IMR-90 (cell line): ENCODE measurements at places on chromosomes 2 and 18.

DNA sequence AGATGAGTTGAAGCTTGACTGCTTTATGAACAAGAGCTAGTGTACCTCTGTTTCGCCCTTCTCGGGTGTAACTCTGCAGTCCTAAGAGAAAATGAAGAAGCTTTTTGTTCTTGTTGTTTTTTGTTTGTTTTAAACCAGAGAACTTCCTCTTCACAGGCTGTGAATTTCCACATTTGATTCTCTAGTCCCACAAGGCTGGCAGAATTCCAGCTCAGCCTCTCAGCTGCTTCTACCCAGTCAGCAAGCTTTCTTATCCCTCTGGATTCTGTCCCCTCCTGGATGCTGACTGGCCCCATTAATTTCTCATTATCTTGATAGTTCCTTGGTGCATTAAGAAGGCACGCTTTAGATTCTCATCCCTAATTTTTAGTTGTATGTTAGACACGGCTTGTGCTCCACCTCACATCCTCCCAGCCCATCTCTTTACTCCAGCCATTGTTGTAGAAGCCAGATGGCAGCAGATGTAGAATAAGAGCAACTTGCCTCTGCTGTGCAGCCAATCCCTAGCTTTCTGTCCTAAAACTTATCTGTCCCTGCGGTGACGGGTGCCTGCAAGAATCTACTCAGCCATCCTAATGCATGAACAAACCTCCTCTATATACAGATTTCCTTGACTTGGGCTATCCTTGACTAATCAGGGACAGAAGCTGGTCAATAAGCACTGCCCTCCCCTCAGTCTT, 12.3 kb upstream of the RESP18 start:
- DNase-seq: peak; percentile 12

DNA sequence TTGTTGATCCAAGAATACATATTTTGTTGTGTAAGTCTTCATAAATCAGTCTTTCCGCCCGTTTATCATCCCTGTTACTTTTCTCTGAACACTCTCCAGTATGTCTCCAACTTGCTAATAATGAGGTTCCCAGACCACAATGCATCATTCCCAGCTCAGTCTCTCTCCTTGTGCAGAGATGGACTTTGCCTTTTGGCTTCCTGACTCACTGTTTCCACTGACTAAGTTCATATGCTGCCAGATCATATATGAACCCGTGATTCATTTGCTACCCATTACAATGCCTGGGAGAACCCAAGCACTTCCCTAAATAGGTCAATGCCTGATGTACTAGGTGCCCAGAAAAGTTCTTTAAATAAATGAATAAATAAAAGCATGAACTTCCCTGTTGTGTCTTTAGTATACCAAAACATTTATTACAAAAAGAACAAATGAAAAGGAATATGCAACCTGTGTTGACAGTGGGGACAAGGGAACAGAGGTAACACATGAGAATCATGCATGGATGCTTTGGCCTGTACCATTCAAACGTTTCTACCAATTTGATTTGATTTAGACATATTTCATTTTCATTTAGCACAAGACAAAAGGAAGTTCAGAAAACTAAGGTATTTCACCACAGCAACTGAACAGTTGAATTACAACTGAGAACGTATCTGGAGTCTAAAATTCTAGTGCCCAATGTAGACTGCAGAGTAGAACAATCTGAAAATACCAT, 215.4 kb upstream of the HNRNPA3 start:
- peak; percentile 72 for DNase-seq

DNA sequence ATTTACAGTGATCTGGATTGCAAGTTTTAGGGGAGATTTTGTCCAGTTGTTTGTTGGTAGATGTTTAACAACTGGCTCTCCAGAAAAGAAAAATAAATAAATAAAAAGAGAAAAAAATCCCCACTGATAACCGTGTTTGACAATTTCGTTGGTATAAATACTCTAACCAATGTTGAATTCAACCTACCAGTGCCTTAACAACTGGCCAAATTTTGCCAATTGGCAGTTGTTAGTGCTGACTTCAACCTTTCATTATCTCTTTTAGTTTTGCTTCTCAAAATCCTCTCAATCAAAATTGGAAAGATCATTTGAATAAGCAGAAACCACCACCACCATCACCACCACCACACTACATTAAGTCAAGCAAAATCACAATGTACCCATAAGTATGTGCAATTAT, 490.3 kb downstream of the PIK3C3 start:
- DNase-seq: no peak

GRCh38 chr2:74181739-74182138, 3.1 kb upstream of the MOB1A start:
- DNase-seq: no peak

DNA sequence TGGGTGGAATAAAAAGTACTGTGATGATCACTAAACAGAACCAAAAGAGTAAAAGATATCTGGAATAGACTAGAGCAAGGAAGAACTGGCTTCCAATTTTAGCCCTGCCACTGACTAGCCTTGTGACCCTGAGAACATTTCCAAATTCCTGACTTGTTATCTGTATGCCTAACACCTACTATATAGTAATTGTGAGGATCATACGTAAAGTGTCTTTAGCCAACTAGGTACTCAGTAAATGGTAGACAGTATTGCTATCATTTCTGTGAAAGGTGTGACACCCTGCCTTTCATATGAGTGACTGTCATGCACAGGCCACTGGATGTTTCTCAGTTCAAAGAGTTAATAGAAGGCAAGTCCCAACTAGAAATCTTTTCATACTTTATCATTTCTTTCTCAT, 29.8 kb downstream of the CYTIP start:
- DNase-seq: no peak

GRCh38 chr18:74963820-74964446, 245.0 kb downstream of the PTGR3 start:
- DNase-seq: peak; percentile 56

DNA sequence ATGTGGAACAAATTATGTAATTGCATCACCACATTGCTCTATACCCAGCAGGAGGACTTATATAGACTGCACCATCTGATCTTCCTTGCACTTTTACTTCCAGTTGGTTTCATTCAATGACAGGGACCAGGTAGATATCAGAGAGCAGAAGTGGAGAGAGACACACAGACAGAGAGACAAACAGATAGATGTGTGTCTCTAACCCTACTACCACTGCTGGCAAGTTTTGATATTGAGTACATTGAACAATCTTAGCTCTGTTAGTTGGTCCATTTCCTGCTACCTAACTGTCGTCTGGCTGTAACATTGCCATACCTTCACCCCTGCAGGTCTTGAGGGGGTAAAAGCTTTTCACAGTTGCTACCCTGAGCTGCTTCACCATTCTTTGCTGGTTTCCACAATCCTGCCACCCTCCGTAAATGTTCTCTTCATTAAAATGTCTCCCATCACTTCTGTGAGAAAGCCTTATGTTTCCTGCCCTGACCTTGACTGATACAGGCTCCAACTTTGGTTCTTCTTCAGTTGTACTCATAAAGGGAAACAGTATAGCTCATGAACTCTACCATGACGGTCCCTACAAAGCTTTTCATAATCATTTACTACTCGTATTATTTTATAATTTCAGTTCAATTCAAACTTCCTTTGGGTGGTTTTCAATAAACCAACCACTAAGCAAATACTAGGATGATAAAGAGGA, 62.3 kb upstream of the ITGA4 start:
- DNase-seq: no peak

DNA sequence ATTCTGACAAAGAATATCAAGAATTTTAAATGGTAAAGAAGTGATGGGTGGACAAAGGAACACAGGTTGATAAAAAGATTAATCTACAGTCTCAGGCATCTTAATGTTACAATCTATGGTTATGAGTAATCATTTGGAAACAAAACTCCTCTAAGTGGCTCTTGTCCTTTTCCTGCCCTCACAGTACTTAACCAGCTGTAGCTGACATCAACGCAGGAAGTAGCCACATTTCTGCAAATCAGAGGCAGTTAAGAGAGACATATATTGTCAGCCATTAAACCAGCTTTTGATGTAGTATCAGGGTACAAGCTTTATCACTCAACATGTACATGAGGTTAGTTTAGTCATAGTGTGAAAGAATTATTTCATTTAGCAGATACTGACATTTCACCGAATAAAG, 244.6 kb downstream of the NR4A2 start:
- no peak for DNase-seq

- peak; percentile 8 for DNase-seq
These were observed 23.0 kb downstream of the CYTIP start for GRCh38 chr2:157420771-157421323.

DNA sequence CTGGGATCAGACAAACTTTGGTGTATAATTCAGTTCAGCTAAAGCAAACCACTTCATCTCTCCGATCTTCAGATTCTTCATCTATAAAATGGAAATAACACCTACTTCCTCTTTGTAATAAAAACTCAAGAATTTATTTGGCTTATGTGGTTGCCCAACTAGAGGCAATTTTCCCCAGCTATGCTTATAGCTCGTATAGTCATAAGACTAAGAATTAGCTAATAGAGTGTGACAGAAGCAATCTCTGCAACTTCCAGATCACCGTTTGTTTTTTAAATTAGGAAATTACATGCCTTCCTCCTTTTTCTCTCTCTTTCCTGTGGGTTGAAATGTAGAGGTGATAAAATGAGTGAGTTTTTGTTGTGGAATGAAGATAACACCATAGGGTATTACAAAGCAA, 35.3 kb upstream of the KCNF1 start:
- DNase-seq: no peak

DNA sequence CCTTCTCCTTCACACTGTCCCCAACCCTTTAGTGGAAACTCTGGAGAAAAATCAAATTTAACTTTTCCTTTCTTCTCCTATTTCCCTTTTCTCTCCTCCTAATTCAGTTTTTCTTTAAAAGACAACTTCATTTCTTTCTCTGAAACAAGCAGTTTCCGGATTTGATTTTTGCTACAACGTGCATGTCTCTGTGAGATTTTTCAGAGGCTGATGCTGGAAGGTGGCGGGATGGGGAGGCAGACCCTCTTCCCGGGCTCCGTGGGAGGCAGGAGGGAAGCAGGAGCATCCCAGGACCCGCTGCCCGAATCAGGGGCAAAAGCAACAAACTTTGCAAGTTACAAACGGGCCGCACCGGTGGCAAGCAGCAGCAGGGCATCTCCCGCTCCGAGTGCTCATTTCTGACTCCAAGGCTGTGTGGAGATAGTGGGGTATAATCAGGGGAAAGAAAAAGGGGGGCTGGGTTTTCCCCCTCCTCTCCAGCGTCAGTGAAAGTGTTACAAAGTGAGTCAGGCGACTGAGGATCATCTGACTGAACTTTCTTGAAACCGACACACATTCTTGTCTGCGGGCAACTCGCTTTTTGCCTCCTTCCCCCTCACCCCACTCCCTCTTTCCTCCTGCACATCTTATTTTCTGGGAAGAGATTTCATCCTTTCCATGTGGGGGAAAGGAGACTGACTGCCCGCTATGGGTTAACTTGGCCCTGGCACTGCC, 6.4 kb downstream of the ZEB2 start:
- peak; percentile 81 for DNase-seq

DNA sequence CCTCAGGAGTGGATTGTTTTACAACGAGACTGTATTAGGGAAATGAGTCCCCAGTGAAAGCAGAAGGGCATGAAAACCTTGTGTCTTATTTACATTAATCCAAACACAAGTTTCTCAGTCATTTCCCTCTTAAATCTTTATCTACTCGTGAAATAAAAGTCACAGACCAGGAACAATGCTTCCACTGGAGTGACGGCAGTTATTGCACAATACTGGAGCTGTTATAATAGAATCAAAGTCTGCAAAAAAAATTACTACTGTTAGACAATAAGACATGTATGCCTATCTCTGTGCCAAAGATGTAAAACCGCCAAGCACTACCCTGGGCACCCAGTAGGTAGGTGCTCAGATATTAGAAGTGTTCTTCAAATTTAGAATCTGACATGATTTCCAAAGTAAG, 375.5 kb downstream of the ZNF521 start:
- no peak for DNase-seq

GRCh38 chr2:241910604-241911520, 41.3 kb downstream of the RTP5 start:
- no peak for DNase-seq

DNA sequence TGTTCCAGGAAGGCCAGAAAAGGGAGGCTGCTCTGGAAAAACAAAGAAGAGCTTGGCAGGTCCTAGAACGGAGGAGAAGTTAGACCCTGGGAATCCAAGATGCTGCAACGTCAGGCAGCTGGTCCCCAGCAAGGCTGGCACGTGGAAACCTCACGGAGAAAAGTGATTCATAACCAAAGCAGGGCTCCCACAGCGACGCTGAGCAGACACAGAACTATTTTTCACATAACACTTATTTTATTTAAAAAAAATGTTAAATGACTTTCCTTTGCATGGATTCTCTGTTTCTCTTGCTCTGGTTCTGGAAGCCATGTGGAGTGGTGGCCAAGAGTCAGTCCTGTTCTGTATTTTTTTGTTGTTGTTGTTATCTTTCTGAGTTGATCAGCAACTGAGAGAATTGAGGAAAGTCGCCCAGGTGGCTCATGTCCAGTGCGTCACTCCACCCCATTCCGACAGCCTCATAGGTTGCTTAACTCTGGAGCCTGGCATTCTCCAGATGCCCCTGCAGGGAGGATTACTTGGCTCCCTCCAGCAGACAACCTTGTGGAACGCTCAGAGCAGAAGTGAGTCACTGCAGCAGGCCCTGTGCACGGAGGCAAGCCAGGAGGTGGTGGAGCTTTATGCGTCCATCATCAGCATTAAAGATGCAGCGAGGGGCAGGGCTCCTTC, 229.9 kb upstream of the HDAC4 start:
- peak; percentile 42 for DNase-seq

GRCh38 chr2:46101557-46102220, 195.5 kb upstream of the EPAS1 start:
- DNase-seq: no peak

DNA sequence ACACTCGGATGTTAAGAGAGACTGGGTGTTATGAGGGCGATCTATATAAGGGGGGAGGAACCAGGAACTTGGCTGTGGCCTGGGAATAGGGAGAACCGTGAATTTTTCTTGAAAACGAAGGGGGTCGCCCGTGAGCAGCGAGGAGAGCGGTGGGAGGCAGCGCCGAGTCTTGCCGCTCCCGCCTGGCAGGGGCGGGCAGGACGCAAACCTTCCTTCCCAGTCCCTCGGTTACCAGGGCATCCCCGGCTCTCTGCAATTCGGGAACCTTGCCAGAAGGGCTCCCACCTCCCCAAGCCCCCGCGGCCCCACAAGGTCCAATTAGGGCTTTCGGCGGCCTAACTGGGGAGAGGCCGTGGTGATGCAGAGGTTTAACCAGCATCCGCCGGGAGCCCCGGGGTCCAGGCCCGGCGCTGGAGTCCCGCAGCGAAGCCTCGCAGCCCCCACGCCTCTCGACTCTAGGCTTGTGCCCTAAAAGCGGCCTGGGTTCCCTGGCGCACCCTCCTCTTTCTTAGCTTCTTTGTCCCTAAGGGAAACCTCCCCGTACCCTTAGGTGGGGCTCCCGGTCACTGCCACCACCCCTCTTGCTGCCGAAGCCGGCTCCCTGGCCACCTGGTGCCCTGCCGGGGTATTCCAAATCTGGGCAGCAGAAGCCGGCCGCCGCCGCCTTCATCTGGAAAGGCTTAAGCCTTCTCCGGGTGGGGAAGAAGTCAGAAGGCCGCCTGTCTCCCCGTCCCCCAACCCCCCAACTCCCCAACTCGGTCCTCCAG, 680 bp upstream of the FHOD3 start:
- peak; percentile 77 for DNase-seq

GRCh38 chr2:178191004-178191508, 3.3 kb upstream of the OSBPL6 start:
- no peak for DNase-seq
